ENCODE measurements at places on chromosomes 1 and 21.

DNA sequence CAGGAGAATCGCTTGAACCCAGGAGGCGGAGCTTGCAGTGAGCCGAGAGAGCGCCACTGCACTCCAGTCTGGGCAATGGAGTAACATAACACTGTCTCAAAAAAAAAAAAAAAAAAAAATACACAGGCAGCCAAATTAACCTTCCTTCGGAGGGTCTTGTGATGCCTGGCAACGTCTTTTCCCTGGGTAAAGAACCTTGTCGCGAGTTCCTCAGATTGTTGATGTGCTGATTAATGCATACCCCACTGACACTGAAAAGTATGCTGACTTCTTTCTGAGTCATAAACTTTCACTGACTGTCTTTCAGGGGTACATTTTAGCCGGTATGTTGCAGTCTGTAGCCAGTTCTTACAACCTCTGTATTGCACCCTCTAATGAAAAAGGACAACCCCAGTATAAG, 95.1 kb upstream of the SOD1 start:
- no peak for ATAC-seq

GRCh38 chr1:163171826-163172225, 30.9 kb downstream of the RGS5 start:
- ATAC-seq: no peak

GRCh38 chr21:37658817-37659458, 257.3 kb downstream of the KCNJ6 start:
- ATAC-seq: peak; percentile 95

DNA sequence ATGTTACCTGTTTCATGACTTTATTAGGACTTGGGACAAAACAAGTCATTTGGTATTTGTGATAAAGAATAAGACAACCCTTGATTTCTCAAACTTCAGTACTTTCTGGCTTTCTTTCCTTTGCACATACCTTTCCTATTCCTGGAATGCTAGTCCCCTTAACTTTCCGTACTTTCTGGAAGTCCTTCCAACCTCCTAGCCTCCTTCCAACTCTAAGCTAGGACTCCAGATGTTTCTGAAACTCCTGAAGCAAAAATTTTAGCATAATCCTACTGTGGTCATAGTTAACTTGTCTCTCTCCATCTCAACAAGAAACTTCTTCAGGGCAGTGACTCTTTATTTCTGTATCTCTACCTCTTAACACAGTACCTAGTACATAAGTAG, 19.8 kb upstream of the C1orf105 start:
- ATAC-seq: no peak

DNA sequence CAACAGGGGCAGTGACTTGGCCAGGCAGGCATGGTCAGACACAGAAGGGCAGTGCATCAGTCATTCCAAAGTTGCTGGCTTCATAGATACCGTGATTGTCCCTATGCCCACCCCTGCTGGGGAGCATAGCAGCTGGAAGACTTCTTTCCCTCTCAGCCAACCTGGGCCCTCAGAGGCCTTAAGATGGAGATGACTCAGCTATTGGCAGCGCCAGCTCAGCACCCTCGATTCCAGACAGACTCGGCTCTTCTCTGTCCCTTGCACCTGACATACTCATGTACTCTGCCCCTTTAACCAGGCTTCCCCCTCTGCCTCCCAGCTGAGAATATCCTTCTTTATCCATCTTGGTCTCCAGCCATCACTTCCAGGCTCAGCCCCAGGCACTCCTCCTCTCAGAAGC, 16.8 kb downstream of the SLAMF8 start:
- no peak for ATAC-seq

- ATAC-seq: no peak
These were observed 12.5 kb downstream of the RHOC start for GRCh38 chr1:112694363-112694929.

GRCh38 chr1:9753121-9753531, 70.6 kb downstream of the CLSTN1 start:
- ATAC-seq: no peak

DNA sequence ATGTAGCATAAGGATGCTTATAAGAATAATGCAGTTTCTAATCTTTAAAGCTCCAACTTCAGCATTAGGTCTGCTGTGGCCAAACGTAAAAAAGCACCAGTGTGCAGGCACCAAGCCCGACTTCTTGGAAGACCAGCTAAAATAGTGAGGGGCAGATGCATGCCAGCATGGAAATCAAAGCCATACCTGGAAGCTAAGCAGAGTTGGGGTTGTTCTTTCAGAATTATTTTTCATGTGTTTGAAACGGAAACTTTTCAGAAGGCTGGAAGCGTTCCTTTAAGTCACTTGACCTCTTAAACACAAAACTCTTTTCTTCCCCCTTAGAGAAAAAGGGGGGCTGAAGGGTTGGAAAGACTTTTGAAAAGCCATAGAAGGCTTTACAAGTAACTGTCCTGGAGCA, 329.2 kb upstream of the C1orf87 start:
- ATAC-seq: no peak

DNA sequence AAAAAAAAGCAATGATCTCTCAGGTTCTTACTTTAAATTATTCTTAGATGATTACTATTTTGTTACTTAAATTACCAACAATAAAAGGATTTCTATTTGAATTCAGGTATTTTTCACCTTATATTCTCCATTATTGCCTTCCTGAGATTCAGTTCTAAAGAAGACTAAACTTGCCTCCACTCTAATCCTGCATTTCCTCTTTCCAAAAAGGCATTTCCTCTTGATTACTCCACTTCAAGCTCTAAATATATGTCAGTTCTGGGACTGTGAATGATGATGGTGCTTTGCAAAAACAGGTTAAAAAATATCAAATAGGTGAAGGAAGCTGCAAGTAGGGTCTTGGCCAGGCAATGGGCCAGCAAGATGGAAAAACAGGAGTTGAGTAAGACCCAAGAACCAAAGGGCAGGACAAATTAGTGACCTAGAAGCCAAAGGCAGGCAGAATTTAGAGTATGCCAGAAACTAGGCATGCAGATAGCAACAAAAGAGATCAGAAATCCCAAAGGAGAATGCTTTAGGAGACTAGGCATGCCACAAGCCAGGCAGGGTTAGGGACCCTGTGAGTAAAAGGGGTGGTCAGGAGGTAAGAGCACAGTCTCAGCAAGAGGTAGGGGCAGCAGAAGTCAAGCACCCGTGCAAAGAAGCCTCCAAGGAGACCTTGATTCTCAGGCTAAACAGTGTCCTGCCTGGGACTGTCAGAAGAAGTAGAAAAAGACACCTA, 11.3 kb upstream of the DIPK1A start:
- ATAC-seq: no peak

- ATAC-seq: peak; percentile 46
These were observed 186.1 kb downstream of the CLEC20A start for GRCh38 chr1:178310685-178311105.

DNA sequence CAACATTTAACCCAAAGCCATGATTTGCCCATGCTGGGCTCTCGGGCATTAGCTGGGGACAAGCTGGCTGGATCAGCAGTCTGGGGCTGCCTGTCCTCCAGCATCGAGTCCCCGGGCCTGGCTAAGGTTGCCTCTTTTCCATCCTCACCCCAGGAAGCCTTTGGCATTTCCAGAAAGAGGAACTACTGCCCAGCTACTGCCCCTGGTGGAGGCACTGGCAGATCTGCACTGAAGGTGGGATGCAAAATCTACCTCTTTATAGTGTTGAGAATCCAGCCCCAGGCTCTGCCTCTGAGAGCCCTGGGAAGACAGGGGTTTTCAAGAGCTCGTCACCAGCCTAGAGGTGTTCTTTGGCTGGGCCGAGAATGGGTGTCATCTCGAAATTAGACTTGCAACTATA, 635.9 kb downstream of the MATN1 start:
- no peak for ATAC-seq

DNA sequence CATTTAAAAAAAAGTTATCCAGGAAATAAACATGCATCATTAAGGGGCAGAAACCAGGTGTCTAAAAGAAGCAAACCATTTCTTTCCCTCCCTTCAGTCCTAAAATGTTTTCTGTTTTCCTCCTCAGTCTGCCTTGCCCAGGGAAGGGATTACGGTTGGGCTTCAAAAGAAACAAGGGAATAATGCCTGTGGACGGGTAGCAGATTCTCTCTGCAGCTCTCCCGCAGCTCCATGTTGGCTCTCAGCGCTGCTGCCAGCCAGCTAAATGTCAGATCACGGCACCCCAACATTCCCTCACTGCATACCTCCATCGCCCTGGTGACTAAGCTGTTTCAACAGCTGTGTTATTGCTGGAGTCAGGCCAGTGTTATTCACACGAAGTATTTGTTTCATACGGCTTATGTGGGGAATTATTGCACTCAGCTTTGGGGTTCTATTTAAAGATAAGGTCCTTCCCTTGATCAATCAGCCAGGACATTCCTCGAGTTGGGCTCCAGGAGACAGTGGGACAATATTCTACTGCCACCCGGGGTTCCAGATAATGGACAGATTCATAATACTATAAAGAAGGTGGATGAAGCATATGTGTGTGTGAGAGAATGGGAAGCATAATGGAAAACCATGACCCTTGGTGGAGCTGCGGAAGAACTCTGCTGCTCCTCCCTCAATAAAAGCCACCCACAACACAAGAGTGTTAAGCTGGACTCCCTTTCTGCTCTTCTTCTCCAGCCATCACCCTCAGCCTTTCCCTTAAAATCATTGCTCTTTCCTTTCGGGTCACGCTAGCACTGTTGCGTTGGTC, 58.2 kb downstream of the WLS start:
- peak; percentile 85 for ATAC-seq

DNA sequence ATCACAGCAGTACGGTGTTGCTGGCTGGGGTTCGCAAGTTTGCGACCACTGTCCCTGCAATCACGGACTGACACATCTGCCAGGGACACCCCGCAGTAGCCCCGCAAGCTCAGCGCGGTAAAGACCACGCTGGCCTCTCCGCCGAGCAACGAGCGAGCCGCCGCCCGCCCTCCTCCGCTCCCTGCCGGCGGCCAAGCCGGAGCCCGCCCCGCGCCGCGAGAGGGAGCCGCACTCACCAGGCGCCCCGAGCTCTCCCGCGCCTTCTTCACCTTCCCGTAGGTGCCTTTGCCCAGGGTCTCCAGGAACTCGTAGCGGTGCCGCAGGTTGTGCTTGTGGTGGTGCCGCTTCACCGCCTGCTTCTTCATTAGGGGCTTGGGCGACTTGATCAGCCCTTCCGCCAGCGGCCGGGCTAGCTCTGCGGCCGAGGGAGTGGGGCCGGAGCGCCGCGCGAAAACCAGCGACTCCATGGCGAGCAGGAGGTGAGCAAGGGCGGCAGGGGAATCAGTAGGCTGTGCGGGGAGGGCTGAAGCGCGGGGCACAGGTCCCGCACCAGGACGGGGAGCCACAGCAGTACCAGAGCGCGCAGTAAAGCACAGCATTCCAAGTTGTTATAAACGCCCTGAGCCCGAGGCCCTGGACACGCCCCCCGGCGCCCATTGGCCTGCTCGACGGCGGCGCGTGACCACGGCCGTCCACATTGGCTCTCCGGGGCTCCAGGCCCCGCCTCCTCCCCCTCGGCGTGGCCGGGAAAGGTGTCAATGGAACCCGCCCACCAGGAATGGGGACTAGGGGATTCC, at the start of gene NUAK2:
Gene NUAK2, minus strand, starts transcription at position 584 of the 797 bp plus-strand sequence. Its CDS starts 117 bp downstream, at position 467.
- peak; percentile 91 for ATAC-seq

DNA sequence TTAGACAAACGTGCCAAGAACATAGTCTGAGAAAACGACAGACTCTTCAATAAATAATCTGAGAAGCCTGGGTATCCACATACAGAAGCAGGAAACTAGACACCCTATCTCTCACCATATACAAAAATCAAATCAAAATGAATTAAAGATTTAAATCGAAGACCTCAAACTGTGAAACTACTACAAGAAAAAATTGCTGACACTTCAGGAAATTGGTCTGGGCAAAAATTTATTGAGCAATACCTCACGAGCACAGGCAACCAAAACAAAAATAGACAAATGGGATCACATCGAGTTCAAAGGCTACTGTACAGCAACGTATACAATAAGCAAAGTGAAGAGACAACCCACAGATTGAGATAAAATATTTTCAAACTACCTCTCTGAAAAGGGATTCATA, 292.8 kb upstream of the RGS18 start:
- ATAC-seq: no peak

- no peak for ATAC-seq
These were observed 162.9 kb upstream of the PDE4B start for GRCh38 chr1:65629788-65630187.

DNA sequence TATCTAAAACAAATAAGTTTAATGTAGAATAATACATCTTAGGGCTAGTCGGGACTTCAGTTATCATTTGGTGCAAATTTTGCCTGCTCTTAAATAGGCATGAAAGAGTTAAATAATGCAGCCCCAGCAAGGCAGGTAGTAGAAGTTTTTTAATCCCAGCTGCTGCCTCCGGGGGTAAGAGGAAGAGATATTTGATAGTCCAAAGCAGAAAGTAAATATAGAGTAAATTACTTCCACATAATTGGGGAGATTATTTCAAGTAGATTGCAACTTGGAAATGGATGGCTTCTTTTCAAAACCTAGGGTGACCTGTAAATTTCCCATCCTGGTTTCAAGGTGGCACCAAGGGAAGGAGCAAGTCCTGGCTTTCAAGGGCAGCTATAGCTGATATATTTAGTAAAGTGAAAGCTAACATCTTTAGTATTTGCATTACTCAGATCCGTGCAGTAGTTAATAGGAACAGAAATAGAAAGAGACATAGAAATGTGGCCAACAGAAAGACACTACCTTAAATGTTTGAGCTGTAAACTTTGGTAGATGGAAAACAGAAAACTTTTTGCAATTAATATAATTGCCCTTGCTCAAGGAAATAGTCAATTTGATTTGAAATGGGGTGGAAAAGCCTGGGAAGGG, 109.1 kb downstream of the LMO4 start:
- no peak for ATAC-seq

DNA sequence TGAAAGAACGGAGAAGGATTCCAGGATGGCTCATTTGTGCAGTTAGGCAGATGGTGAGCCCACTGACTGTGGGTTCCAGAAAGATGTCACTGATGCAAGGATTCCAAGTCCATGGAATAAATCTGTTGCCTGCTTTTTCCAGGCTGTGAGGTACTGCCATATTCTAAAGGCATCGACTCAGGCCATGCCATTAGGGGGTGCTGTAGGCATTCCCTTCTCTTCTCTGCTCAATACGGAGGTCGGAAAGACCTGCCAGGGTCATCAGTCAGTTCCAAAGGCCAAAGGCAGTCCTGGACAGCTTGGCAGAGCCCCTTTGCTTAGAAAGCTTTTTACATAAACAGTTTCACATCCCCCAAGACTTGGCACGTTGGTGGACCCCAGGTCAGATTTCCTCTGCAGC, 31.7 kb upstream of the TMEM125 start:
- peak; percentile 65 for ATAC-seq

DNA sequence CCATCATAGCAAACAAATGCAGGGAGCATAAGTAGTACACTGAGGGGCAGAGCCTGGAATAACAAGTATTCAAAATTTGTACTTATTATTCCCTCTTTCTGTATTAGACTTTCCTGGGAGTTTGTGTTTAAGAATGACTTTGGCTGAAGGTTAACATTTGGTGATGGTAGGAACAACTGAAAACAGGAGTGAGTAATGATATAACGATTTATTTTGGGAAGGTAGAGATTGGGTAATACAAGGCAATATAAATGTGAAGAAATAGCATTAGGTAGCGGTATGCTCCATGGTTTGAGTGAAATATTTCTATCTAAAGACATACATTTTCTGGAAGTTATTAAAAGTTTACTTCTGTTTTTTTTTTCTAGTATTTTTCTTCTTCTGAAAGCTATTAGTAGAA, 18.5 kb upstream of the C1orf21 start:
- no peak for ATAC-seq

Data from gastroesophageal sphincter (tissue), 4 donors.